ENCODE measurements at places on chromosomes 13 and 19.

DNA sequence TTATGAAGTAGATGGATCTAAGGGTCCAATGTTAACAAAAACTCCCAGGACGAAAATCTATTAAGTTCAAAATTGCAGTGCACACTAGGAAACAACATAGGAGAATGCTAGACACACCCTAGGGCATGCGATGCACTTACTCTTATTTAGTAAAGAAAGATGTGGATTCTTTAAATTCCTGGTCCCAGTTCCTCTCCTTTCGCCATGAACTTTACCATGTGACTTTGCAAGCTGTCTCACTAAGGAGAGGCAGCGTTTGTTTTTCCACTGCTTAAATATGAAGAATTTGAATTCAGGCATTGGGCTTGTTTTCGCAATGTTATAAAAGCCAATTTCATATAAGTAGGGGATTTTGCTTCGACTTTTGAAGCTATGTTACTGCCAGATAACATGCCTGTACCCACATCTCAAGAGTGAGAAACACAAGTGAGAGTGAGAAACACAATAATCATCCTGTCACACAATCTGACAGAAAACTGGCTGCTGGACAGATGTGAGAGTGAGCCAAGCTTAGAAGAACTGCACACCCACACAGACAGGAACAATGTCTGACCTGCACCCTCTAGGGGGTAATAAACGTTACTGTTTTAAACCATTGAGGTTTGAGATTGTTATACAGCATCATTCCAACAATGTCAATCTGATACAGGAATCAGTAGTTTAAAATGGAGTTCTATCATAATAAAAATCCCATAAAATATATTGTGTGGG, 1308.4 kb downstream of the SLITRK5 start:
- DNase-seq: no peak

DNA sequence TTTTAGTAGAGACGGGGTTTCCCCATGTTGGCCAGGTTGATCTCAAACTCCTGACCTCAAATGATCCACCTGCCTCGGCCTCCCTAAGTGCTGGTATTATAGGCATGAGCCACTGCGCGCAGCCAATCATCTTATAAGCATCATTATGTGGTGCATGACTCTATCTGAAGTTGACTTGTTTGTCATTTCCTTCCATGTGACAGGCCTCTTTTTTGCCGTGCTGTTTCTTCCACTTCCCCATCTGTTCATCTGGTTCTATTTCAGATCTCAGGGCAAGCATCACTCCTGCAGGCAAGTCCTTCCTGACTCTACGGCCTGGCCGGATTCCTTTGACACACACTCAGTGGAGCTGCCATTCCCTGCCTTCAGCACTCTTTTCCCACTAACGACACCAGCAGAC, 15.2 kb downstream of the COL5A3 start:
- no peak for DNase-seq

DNA sequence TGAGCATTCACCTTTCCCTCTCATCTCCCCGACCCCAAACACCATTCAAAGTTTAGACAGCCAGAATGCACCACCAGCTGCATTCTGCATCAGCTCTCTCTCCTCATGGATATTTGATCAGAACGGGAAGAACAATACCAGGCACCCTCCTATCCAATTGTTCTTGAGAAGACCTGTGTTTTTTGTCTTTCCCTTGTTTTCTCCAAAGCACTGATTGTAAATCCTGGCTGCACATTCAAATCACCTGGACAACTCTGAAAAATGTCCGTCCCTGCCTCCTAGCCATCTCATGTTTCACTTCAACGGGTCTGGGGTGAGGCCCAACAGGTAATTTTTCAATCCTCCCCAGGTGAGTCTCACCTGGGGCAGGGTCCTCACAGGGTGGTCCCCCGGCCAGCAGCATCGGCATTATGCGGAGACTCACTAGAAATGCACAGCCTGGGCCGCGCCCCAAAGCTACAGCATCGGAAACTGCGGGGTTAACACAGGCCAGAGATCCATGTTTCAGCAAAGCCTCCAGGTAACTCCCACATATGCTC, 5.5 kb downstream of the IRS2 start:
- no peak for DNase-seq

GRCh38 chr19:4633140-4633967, 6.0 kb upstream of the TNFAIP8L1 start:
- peak; percentile 54 for DNase-seq

DNA sequence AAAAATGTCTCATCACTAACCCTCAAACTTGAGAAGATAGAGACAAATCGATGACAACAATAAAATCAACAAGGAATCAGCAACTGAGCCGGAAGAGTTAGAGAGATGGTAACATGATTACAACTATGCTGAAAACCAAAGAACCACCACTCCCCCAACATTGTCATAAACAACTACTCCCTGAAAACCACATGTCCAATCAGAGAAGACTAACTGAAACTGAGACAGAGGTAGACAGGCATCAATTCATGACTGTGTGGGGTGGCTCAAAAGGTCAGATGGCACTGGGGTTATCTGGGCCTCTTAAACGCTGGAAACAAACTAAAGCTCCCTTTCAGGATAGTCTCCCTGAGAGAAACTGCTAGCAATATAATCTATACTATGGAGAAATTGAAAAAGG, 488.8 kb downstream of the KCTD12 start:
- no peak for DNase-seq

DNA sequence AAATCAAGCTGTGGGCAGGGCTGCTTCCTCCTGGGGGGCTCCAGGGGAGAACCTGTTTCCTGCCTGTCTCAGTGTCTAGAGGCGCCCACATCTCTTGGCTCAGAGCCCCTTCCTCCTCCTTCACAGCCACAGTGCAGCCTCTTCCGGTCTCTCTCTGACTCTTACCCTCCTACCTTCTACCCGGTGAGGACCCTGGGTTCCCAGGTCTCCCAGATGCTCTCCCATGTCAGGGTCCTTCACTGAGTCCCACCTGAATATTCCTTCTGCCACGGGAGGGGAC, 153.1 kb downstream of the KDM4B start:
- no peak for DNase-seq

DNA sequence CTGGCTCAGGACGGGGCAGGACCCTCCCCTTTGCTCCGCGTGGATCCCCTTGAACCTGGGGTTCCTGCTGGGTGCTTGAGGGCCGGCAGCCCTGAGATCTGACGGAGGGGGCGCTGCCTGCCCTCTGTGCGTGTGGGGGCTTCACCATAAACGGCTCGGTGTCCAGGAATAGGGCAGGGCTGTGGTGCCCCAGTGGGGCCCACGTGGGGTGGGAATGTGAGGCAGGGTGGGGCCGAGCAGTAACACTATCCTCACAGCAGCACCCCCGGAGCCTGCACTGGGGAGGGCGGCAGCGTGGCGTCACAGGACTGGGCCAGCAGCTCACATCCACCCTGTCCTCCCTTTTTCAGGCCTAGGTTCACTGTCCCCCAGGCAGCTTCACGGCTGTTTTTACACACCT, 38.0 kb downstream of the GAS6 start:
- no peak for DNase-seq

DNA sequence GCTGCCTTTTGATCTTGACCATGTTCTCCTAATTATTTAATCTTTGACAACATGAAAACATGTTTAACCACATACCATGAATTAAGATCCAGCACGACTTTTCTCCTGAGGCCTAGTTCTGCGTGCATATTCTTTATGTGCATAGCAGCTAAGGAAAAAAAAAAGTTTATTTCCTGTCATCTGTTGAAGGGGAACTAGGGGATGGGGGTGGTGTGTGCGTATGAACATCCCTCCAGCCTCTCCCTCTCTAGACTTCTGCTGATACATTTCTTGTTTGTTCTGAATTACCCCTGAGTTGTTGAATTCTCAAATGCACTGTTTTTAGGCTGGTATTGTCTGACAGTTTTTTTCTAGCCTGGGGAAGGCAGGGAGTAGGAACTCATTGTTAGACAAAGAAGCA, 543.3 kb downstream of the FGF9 start:
- no peak for DNase-seq

DNA sequence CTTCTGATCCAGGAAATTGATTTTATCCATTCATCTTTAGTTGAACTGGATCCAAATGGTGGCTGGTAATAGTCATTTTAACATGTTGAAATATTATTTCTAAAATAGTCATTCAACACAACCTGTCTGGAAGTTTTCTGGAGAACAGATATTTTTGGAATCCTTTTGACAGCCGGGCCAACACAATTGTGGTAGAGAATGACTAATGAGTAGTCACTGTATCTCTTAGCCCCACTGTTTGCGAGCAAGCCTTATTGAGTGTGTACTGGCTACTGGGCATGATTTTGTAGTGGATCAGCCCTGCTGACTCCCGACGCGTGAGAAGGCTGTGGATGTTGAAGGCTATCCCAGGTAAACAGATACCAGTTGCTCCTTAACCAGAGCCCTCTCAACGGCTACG, 383.4 kb downstream of the ZNF536 start:
- no peak for DNase-seq

- DNase-seq: no peak
These were observed 238.6 kb downstream of the POU4F1 start for GRCh38 chr13:78364711-78365110.

DNA sequence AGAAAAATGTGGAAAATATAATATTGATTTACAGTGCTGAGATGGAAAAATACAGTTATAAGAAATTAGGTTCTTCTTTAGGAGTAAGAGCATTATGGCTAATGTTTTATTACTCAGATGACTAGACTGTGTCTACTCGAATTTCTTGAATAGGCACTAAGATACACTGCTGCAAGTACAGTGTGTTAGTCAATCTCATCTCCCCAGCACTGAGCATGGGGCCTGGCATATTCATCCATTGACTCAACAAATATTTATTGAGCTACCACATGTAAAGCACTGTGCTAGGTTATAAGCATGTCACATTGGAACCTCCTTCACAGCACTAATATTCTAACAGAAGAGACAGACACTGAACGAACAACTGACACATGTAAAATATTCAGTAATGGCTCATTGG, 242.5 kb upstream of the GPC6 start:
- DNase-seq: no peak

DNA sequence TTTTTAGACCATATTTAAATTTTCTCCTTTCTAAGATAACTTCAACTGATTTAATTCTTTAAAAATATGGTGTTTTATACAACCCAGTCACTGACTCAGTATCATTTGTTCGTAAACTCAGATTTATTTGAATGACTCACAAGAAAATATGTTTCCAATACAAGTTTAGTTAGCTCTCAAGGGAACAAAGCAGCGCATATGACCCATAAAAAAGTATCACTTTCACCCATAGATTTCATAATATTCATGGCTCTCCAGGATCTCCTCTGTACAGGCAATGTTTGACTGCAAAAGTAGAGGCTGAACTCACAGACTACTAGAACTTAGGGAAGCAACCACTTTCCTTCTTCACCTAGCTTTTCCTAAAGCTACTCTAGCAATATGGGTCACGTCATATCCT, 405.6 kb upstream of the PCDH9 start:
- DNase-seq: no peak

GRCh38 chr19:15643387-15643786, 2.7 kb downstream of the CYP4F3 start:
- no peak for DNase-seq

DNA sequence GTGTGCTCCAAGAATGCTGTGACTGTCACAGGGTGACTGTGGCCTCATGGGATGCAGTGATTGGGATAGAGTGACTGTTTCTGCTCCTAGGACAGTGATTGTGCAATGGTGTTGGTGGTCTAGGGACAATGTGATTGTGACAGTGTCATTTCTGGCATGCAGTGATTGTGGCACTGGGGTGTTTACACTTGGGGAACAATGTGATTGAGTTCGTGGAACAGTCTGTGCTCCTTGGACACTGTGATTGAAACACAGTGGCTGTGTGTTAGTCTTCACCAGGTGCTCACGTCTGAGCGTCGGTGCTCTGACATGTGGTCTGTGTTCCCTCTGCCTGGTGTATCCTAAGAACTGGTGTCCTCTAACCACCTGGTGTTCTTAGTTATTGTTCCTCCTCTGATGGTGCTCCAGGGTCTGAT, 1.7 kb downstream of the PDE4A start:
- no peak for DNase-seq

- no peak for DNase-seq
These were observed 826.0 kb downstream of the SLITRK1 start for GRCh38 chr13:83056269-83056668.

- DNase-seq: no peak
These were observed 1339.4 kb downstream of the EFNB2 start for GRCh38 chr13:105196052-105196451.

DNA sequence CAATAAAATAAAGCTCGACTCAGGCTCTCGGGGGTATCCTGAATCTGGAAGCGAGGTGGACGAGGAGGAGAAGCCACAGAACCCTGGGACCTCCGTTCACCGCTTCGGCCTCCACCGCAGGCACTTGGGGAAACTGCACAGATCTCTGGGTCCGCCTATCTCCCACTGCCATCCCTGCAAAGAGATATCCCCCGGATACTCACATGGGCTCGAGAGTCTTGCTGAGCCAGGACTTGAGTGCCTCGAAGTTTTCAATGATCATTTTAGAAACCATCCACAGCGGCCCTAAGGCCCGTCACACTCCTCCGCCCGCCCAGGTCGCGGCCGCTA, 589 bp downstream of the RBM26 start:
- DNase-seq: no peak

- DNase-seq: no peak
These were observed 195.5 kb downstream of the ZNF536 start for GRCh38 chr19:30567536-30568232.

- no peak for DNase-seq
These were observed 38.7 kb upstream of the FLT1 start for GRCh38 chr13:28533441-28534166.

DNA sequence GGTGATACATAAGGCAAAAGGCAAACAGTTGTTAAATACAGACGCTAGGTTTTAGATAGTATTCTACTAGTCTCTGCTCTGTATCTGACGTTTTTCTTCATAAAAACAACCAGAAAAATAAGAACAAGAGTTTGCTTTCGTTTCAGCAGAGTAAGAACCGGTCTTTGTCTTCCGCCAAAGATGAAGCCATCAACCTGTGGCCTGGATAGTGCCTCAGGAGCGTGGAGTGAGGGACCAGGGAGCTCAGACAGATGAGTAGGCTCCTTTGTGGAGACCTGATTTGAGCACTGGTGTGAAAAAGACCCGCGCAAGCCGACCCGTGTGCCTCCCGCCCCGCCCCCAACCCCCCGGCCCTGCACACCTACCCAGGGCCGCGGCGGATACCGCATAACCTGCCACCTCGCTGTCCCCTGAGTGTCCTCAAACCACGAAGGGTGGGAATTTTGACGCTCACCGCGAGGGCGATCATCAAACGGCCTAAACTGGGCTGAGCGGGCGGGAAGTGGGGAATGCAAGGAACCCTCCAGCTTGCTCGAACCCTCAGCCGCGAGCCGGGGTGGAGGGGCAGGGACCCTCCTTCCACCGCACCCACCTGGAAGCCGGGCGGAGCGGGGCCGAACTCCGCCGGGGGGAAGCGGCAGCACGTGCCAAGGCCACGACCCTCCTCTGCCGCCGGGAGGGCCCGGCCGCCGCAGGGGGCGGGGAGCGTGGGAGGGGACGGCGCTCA, 866 bp upstream of the LMO7 start:
- no peak for DNase-seq

- DNase-seq: no peak
These were observed 110.7 kb upstream of the WASF3 start for GRCh38 chr13:26446751-26447150.

DNA sequence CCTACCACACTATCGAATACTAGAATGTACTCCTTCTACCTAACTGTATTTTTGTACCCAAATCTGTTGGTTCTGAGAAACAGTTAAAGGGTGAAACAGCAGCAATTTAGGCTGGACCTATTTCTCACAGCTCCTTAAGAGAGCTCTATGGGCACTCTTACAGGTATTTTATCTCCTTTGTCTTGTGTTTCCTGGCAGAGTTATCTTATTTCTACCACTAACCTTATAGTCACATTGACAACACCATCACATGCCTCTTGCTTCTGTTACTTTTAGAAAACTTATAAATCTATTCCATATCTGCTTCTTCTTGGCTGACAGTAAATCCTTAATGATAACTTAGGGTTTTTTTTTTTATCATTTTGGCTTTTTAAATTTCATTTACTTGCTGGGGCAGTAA, 130.7 kb downstream of the MYO16 start:
- DNase-seq: no peak

All from iPS DF 6.9 (cell line).